ENCODE measurements at places on chromosomes 2 and 18. TPM values are rescaled to one million over a fixed set of nuclear protein-coding genes. Genes with fewer than 3 reads are reported as not detected.

Gene RPRD1A
- 76.7 TPM for total RNA-seq

Gene RAPGEF4
- 1.00 TPM for total RNA-seq

Gene VWA3B
- not detected for total RNA-seq

Gene CYRIA
- 18.1 TPM for total RNA-seq

Gene SERPINB12
- total RNA-seq = not detected

Gene RPS27A
- total RNA-seq = 741 TPM

Gene LYPD1
- total RNA-seq = 0.22 TPM

Gene L3MBTL4
- total RNA-seq = 0.44 TPM

Gene MDH1B
- 1.6 TPM for total RNA-seq

Gene CD207
- not detected for total RNA-seq
